HCT116 (cell line): ENCODE measurements at places on chromosomes 3 and 15.

DNA sequence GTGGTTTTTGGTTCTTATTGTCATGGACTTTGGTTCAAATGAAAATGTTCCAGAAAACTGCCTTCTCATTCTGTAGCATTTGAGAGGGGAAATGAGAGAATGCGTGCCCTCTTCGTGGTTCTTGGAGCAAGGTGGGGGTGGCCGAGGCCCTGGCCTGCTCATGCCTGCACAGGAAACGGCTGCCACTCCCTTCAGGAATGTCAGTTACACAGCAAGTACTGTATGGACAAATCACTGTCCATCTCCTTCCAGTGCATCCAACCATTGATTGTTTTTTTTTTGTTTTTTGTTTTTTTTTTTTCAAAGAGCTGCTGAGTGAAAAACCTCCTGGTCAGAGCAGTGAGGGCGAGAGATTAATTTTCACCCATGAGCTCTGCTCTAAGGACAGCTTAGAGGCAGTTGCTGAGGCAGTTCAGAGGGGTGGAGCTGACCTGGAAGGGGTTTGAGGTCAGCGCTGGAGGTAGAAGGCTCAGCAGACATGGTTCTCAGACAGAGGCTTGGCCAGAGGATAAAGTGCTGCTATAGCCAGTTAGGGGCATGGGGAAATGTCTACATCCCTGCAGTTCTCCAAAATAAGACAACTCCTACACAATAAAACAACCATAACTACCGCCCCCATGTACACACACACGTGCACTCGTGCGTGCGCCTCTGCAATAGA lies 20.2 kb upstream of the KIF23 start:
- no peak for DNase-seq

DNA sequence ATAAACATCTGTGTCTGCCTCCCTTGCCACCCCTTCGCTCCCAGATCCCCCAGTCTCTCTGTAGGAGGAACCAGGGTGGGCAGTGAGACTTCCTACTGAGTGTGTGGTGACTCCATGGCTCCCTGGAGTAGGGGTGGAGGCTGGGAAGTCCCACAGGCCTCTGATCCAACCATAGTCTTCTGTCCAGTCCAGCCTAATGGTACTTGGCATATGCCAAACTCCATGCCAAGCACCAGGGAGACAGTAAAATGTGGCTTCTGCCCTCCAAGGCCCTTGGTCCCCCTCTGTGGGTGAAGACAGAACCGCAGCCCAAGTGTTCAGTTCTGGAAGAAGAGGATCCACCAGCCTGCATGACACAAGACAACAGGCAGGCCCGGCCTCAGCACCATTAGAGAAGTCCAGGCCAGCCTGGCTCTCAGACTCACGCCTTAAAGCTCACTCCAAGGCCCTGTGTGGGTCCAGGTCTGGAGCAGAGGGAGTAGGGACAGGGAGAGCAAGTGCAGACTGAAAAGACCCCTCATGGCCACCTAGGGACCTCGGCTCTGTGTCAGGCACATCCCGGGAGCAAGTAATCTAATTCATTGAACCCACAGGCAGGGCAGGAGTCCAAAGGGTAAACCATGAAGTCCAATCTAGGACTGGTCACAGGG lies 112.7 kb downstream of the ETFA start:
- no peak for DNase-seq

GRCh38 chr3:132783152-132783551 lies 60.9 kb upstream of the NPHP3 start:
- DNase-seq = no peak

- DNase-seq = no peak
These were observed 211.1 kb downstream of the SLC9A9 start for GRCh38 chr3:143637133-143637532.

DNA sequence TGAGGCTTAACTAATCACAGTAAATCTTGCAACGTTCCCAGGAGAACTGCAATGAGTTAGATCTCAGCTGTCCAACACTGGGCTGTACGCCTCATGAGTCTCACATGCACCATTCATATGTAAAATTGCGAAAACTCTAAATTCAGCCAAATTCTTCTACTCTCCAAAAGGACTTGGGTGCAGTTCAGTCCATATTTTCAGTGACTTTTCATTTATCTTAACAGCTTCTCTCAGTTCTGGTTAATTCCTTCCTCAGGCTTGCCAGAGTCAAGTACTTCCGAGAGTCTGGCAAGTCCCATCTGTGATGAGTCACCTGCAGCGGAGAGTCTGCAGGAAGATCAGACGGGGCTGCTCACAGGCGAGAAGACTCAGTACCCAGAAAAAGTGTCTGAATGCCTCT lies 11.5 kb downstream of the CCDC80 start:
- peak; percentile 28 for DNase-seq

DNA sequence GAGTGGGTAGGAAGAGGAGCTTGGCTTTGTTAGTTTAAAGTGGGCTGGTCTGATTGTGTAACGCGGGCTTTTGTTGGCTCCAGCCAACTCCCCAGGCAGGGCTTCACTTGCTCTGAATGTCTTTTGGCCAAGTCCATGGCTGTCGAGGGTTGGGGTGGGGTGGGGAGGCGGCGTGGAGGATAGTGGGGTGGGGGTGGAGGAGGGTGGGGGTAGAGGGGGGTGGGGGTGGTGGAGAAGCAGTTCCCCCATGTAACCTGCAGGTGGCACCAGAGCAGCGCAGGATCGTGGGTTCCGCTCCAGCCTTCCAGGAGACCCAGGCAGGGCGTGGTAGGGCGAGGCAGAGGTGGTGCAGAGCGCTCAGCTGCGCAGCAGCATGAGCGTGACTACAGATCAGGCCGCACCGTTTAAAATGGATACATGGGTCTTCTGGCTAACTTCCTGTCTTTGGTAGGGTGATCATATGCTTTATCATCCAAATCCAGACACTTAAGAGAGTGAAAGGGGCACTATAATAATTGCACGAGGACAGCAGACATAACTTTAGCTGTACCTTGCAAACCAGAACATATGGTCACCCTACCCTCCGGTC lies 28.3 kb downstream of the GOLGA6A start:
- DNase-seq = peak; percentile 52

GRCh38 chr15:51250217-51251011 lies 88.0 kb downstream of the CYP19A1 start:
- DNase-seq = no peak

- DNase-seq = no peak
These were observed 15.6 kb downstream of the PAK6 start for GRCh38 chr15:40254452-40254851.

DNA sequence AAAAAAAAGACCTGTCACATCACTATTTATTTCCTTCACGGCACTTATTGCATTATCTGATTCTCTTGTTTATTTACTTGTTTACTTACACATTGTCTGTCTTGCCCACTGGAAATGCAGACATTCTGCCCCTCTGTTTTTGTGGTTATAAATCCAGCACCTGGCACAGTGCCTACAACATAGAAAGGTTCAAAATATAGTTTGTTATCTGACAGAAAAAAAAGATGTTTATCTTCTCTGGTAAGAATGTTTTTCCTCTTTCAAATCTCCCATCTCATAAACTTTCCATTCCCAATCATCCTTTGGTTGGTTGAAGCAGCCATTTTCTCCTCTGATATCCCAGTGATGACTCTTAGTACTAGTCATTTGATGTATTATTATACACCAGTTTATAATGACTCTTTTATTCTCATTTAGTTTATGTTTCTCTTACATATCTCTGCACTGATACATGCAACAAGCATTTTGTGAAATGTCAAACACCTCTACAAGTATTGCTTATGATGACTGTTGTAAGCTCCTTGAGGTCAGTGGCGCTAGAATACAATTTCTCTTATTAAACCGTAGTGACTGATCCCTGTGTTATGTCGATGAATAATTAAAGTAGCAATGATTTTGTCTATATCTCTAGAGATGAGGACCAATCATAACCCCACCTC lies 398.4 kb upstream of the TBL1XR1 start:
- DNase-seq = no peak

DNA sequence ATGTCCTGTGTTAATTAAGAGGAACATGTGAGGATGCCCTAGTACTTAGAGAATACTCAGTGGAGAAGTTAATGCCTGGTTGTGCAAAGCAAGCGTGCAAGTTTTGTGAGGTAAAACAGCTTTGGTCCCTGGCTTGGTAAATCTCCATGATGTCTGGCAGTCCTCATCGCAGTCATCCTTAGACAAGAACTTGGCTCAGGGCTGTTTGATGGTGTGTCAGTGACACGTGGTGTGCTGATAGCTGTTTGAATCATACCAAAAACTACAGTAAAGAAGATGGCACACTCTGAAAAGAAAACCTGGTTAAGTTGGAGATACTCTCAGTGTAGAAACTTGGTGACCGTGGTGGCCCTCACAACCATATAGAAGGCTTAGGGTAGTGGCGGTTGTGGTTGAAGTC lies 361.7 kb downstream of the FEZF2 start:
- no peak for DNase-seq

- no peak for DNase-seq
These were observed 1.1 kb downstream of the RCCD1 start for GRCh38 chr15:90955624-90956273.

DNA sequence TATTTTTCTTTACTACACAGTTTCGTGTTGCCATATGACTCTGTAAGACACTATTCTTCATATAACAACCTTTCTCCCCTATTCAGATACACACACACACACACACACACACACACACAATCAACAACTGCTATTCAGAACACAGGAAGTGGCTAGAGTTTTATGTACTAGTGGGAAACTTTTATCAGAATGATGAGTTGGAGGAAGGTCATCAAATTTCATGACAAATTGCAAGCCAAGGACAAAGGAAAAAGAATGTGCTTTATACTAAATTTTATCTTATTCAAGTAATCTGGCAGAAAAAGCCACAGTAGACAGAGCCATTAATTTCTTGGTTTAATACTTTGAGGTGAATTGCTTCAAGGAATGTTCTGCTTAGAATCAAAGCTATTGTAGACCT lies 899.8 kb downstream of the ROBO2 start:
- no peak for DNase-seq

DNA sequence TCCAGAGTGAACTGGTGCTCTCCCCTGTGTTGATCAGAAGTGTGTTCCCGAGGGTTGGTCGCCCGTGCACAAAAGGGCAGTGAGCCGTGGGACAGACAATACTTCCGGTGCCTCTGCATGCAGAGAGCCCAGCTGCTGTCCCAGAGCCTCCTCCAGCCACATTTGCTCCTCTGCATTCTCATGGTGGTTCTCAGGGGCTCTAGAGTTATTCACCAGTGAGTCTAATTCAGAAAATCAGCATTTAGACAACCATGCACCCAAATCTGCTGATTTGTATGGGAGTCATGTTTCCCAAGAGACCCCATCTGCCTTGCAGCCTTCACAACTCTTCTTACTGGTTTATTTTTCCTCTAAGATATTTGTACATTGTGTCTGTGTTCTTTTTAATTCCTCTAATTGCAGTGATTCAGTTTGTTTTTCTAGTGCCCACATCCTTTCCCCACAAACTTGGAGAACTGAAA lies 107.0 kb upstream of the SPRED1 start:
- no peak for DNase-seq

- DNase-seq = no peak
These were observed 214.8 kb downstream of the FMN1 start for GRCh38 chr15:32979710-32980109.

DNA sequence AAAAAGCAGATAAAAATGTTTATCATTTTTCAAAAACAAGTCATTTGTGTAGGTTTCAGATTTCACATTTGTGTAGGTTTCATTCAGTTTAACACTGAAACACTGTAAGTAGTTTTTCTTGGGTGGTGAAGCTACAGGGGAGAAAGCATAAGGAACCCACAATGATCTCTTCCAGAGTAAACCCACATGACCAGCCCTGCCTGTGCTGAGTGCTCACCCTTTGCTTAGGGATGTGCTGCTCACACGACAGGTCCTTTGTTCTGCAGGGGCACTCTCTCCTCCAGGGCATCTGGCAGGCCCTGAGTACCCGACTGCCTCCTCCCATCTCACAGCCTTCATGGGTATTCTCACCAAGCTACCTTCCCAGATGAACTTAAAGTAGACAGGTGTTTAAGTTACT lies 28.9 kb downstream of the ZXDC start:
- no peak for DNase-seq

DNA sequence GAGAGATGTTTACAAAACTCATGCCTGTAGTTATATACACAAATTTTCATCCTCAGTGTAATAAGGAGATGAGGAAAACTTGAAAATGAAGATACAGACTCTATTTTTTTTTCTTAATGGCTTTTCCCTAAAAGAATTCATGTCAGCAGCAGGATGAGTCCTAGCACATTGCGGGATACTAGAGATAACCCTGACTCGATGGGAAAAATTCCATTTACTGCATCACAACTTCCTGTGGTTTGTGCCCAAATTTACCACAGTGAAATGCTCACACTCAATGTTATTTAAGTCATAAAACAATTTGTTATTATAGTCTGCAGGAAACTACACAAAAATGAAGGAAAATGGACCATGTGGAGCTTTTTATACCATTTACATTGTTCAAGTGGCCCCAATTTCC lies 581.9 kb upstream of the ZNF717 start:
- no peak for DNase-seq

DNA sequence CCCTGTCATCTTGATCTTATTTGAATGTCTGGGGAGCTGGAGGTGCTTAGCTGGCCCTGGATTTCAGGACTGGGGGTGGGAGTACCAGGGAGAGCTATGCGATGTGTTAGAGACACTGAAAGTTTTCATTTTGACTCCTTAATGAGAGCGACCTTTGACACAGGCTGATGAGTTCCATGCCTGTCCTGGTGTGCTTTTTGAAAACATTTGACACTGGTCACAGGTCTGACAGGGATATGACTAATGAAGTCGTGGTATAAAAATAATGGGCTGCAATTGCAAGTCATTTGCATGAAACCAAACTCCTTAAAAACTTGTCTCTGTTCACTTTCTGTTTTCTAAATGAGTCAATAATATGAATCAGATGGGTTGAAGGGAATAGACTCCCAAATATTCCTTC lies 81.9 kb downstream of the MECOM start:
- DNase-seq = no peak

DNA sequence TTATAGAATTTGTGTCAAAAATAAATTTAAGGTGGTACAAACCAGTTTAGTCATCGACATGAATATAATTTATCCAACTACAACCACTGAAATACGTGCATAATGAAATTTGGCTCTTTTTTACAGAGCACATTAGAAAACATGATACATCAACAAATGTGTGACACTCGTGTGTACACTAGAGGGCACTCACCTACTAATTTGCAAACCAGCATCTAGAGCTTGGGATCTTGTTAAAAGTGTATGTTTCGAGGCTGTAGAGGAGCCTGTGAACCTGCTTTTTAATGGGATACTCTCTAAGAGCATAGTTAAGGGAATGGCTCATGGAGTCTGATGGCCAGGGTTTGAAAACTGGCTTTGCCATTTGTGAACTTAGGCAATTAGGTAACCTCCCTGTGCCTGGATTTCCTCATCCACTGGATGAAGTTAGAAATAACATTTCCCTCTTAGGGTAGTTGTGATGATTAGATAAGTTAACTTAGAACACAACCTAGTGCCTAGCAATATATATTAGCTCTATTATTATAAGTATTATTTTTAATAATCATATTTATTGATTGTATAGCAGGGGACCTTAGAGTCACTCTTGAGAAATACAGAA lies 8.8 kb upstream of the CPOX start:
- peak; percentile 71 for DNase-seq

GRCh38 chr3:7875925-7876324 lies 625.7 kb upstream of the LMCD1 start:
- DNase-seq = peak; percentile 79
